DND-41 (cell line): ENCODE measurements at places on chromosomes 2 and 18.

- DNase-seq = no peak
Observed at GRCh38 chr18:53458268-53458667, 766.2 kb downstream of the MBD2 start.

- no peak for DNase-seq
Observed at GRCh38 chr2:29189052-29189451, 73.8 kb downstream of the CLIP4 start.

DNA sequence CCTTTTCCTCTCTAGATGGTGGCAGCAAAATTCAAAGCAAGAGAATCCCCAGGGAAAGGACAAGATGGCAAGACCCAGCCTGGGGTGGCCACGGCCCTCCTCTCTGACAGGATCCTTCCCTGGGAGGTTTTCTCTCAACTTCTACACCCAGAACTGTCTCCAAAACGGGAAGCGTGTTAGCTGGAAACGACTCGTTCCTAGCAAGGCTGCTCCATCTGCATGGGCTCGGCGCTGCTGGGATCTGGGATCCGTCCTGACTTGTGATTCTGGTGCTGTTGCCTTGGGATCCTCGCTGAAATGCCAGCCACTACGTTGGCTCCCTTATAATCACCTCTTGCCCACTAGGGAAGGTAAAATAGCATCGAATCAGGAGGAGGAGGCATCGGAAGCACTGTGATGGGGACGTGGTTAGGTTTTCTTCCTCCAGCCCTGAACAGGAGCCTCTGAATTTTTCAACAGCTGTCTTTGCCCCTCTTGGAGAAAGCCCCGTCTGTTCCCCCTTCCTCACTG lies 514.8 kb upstream of the MYT1L start:
- no peak for DNase-seq

DNA sequence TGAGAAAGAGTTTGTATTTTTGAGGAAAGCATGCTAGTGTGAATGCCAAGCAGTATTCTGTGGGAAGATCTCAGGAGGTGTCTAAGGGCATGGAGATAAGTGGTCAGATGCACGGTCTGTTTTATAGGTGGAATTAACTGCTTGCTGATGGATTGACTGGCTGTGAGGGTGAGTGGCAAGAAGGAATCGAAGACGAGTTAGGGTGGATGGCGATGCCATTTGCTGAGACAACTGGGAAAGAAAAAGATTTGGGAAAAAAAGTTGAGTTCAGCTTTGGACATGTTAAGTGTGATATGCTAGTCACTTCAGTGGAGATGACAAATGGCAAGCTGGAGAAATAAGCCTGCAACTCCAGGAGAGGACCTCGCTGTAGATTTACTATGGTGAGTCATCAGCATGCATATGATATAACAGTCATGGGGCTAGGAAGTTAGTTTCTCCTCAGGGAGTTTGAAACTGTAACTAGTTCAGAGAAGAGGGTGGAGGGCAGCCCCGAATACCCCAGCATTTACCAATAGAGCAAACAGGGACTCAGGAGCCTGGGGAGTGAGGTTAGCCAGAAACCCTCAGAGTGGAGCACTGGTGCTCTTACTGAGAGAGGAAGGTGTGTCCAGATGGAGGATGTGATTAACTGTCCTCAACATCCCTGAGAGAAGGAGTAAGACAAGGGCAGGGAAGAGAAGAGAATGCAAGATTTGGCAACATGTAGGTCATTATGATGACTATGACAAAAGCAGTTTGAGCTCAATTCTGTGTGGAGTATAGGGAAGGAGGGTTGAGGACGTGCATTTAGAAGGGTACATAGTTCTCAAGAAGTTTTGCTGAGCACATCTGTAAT lies 2.0 kb upstream of the HK2 start:
- no peak for DNase-seq

DNA sequence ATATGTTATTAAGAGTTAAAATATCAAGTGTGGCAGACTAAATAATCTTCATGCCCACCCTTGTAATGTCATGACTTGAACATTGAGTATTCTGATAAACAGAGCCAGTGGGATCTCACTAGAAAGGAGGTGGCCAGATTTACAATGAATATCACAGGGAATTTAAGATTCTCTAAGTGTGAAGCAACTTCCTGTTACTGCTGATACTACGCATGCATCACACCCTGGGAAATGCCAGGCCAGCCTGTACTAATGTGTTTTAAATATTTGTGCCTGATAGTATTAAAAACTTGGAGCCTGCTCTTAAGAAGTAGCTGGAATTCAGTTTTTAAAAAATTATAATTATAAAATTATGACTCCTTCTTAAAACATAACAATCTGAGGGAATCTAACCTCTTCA lies 148.3 kb downstream of the LAMA3 start:
- no peak for DNase-seq

GRCh38 chr2:107807988-107808387 lies 18.7 kb upstream of the RGPD4 start:
- no peak for DNase-seq

- DNase-seq = no peak
Observed at GRCh38 chr18:46009125-46009840, 42.2 kb upstream of the EPG5 start.

DNA sequence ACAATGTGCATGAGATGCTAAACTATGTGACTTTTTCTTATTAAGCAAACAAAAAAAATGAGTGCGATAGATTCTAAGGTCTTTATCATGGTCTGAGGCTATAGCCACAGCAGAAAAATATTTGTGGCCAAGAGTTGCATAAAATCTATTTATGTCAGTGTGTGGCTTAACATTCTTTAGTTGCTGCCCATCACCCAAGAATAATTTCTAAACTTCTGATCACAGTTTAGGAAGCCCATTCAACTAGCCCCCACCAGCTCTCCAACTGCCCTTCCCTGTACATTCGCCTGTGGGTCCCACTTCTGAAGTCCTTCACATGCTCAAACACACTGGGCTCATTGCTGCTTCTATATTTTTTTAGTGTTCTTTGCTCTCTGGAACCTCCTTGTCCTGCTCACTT lies 107.1 kb downstream of the CTNNA2 start:
- DNase-seq = no peak

DNA sequence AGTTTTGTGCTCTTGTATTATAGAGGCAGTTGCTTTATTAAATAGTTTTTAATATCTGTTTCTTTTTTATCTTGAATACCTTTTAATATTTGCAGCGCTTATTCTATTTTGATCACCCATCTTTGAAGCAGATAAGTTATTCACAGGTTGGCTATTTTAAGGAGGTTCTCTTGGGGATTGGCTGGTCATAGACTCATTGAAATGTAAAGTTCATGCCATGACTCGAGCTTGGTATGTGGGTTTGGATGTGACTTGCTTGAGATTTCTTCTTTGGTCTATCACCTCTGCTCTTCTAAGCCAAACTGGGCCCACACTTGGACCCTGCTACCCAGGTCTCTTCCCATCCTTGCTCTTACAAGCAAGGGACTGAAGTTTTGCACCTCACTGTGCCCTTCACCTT lies 33.6 kb downstream of the FARP2 start:
- no peak for DNase-seq

GRCh38 chr18:25518716-25519053 lies 166.7 kb upstream of the ZNF521 start:
- DNase-seq = no peak

GRCh38 chr2:5074733-5075132 lies 617.5 kb upstream of the SOX11 start:
- no peak for DNase-seq

DNA sequence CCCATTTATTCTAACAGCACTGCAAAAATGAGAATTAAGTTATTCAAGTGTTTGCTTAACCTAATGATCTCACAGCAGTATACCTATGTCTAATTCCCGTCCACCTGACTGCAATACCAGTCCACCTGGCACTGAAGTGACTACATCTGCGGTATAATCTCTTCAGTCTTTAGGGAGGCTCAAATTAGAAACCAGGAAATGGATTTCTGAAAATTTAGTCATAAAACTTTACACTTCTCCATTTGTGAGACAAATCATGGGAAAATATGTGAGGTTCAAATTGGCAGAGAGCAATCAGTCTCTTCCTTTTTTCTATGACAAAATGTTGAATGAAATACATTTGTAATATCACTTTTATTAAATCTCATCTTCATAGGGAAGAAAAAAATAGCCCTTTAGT lies 33.0 kb downstream of the FTCDNL1 start:
- DNase-seq = no peak

DNA sequence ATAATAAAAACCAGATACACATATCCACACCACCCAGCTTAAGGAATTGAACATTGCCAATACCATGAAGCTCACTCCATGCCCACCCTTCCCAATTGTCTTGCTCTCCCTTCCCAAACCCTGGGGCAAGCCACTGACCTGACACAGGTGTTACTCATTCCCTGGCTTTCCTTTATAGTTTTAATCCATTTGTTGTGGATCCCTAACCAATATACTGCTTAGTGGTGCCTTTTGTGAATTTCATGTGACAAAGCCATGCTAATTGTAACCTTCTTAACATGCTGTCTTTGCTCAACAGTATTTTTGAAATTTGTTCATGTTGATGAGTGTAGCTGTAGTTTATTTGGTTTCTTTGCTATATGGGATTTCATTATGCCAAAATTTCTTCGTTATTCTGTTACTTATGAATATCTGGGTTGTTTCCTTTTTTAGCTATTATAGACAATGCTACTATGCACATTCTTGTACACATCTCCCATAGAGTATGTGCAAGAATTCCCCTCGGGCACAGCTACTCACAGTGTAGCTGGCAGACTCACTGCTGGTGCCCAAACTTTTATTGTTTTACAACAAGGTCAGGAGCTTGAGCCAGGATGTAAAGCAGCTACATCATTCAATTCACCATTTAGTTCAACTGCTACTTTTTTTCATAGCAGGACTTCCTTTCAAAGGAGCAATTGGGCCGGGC lies 90.8 kb upstream of the ATL2 start:
- DNase-seq = no peak

DNA sequence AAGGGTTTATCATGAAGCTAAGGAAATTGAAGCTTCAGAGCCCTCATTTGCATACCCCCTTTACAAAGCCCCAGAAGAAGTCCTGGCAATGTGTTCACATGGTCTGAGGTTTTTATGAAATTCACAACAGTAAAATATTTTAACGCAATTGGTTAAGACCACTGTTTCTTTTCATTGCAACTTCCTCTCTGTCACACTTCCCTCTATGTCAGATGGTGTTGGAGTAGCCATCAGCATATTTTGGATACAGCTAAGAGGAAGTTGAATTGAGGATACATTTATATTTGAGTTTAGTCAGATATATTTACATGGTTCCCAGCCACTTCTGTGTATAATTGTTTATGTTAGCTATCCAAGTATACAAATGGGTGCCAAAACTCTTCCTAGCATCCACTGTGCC lies 170.0 kb downstream of the TXNL1 start:
- DNase-seq = no peak

DNA sequence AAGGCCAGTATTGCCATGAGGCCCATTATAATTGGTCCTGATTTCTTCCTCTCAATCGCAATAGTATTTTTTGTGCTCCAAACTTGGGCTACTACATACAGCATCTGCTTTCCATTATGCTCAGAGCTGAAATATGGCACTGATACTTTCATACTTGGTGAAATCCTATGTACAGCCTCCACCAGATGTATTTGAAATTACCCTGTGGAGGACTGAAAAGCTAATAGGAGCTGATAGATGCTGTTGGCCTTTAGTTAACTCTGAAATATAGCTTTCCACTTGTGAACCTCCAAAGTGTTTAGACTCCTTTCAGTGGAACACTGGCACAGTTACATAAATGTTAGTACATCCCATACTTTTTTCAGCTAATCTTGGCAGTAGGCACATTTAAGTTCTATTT lies 205.7 kb downstream of the NEDD4L start:
- no peak for DNase-seq

DNA sequence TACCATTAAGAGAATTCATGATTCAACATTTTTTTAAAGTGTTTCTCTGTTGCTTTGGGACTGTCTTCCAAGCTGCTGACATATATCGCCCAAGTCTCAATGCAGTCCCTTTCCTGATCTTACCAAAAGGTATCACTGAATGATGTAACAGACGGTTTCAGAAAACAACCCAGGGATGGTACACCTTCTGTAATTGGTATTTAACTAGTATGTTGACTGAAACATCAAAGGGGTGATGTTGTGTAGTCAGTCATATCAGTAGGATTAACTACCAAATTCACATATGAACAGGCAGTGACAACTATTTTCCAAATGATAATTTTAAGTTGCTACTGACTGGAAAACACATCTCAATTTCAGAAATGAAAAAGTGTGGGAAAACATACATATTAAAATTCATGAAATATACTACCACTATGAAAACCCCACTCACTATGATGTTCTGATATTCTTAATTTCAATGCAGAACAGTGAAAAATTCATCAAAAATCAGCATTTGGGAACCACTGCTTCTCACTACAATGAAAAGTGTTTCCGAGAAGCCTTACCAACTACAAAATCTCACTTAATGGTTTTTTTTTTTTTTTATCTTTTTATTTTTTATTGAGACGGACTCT lies 59.8 kb downstream of the MEMO1 start:
- no peak for DNase-seq

DNA sequence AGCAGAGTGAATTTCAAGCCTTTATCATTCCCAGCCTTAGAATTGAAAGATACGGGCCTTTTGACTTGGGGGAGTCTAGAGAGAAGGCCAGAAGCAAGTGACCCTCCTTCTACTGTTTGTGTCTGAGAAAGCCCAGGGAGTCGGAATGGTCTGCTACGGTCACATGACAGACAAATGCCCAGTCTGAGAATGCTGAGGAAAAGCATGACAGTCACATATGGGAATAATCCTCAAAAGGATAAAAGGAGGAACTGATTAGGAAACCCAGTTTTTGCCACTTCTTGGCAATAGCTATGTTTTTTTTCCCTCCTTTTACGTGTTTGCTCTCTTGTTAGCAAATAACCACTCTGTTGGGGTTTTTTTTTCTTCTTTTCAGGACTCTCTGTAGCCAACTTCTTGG lies 38.1 kb upstream of the HNRNPA3 start:
- DNase-seq = no peak

- no peak for DNase-seq
Observed at GRCh38 chr2:189091253-189091652, 88.3 kb downstream of the COL5A2 start.

DNA sequence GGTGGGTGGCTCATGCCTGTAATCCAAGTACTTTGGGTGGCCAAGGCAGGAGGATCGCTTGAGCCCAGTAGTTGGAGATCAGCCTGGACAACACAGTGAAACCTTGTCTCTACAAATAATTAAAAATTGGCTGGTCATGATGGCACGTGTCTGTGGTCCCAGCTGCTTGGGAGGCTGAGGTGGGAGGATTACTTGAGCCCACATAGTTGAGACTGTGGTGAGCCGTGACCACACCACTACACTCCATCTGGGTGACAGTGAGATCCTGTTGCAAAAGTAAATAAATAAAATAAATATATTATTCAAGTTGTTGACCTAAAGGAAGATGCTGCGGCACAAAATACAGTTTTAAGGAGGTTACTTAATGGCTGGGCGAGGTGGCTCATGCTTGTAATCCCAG lies 72.7 kb downstream of the LAMA3 start:
- no peak for DNase-seq

- peak; percentile 70 for DNase-seq
Observed at GRCh38 chr18:49819823-49820671, 6.7 kb upstream of the ACAA2 start.
